Activated T-helper 1 cell treated with anti-CD3 and anti-CD28 coated beads, Interleukin-12 subunit alpha, Interleukin-12 subunit beta, Interleukin-2, Interleukin-4 antibody, amounts not matched to agents 30 ng/mL and 10 ng/mL and 1 ng/mL, durations not matched to agents 14 hours and 24 hours and 36 hours (primary cell): ENCODE measurements at places on chromosomes 1 and 21. TPM values are rescaled to one million over a fixed set of nuclear protein-coding genes. Genes with fewer than 3 reads are reported as not detected.

Gene IL10
- 4.4 and 5.0 TPM in 2 replicates for total RNA-seq

Gene HSD3B1
- total RNA-seq, result not detected in 2 replicates

Gene SPATA1
- total RNA-seq, result 1.2 and 1.3 TPM in 2 replicates

Gene CLDN17
- total RNA-seq, result not detected in 2 replicates

Gene SPRR2E
- not detected in 2 replicates for total RNA-seq

Gene PPIE
- total RNA-seq, result 68.1 and 75.0 TPM in 2 replicates

DNA sequence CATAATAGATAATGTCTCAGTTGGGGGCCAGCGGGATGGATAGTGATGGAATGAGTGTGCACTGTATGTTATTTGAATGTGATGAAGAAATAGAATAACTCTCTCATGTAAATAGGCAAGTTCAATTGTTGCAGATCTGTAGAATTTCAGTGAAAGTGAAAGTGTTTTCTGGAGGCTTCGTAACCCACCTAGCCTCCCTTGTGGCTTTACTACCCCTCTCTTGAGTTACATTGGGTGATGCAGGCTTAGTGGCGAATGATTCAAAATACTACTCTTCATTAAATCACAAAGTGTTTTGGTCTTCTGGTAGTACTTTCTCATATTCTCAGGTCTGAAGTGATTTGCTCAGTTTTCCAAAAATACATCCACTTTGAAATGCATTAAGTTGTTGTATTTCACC is 411.9 kb downstream of the ZP4 start:
- DNase-seq, result no peak

DNA sequence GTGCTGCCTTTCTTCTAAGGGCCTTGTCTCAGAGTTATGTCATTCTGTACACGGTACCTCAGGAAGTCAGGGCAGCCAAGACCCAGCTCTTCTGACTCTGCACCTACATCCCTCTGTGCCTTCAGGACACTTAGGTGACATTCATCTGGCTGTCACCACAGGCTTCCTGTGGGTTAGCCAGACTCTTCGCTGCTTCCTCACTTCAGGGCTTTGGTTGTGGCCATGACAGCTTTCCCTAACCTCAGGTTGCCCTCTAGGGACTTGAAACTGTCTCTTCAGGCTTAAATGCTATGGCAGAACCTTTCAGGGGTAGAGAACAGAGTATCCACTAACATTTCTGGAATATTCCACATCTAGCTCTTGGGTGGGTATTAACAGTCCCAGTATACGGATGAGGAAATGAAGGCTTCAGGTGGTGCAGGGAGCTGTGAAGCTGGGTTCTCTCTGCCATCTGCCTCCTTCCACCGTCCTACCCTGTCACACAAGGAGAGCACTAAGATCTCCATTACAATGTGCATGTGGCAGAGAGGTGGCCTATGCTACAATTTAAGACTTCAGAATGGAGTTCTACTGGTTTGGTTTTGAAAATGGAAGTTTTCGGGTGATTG is 9.9 kb downstream of the TSSK3 start:
- DNase-seq, result peak; percentile 66

- DNase-seq, result peak; percentile 93
These were observed at the start of gene ALG6 for GRCh38 chr1:63367215-63368103. Gene ALG6 (plus strand): TSS chr1:63367627. CDS start chr1:63370978, 3,351 bp downstream.

- no peak for DNase-seq
These were observed 59.8 kb downstream of the KIRREL1 start for GRCh38 chr1:158053276-158053675.
